Stimulated activated CD4-positive, alpha-beta T cell treated with anti-CD3 and anti-CD28 coated beads, Interleukin-4, amount 100 ng/mL, for 4 hours (primary cell): ENCODE measurements at places on chromosomes 6 and 20.

DNA sequence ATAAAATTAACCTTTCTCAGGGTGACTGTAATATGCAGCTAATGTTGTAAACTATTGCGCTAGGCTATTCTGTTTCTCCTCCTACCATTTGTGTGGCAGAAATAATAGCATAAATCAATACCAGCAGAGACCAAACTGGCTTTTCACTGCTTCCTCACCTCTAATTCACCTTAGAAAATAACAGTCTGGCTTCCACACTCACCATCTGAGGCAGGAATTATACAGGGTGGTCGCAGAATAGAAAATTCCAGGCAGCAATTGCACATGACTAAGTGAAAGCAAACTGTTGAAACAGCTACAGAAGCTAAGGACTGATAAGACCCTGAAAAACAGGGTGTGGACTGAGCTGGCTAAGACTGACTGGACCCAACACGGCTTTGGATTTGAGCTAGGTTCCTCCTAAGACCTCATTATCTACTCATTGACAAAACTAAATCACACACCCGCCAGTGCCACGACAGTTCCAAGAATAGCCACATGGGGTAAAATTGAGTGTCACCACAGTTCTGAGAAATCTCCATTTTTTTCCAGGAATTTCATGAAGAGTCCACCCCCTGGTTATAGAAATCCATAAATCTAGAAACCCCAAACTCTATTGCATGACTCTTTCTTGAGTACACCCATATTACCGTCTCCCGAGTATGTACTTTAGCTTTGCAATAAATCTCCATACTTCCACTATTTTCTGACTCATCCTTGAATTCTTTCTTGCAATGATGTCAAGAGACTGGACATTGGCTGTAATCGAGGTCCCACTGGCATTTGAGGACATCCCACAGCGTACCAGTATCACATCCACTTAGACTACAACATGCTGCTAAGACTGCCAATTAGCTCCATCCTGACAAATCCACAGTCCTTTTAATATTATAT is 60.9 kb upstream of the KCNQ5 start:
- no peak for DNase-seq

DNA sequence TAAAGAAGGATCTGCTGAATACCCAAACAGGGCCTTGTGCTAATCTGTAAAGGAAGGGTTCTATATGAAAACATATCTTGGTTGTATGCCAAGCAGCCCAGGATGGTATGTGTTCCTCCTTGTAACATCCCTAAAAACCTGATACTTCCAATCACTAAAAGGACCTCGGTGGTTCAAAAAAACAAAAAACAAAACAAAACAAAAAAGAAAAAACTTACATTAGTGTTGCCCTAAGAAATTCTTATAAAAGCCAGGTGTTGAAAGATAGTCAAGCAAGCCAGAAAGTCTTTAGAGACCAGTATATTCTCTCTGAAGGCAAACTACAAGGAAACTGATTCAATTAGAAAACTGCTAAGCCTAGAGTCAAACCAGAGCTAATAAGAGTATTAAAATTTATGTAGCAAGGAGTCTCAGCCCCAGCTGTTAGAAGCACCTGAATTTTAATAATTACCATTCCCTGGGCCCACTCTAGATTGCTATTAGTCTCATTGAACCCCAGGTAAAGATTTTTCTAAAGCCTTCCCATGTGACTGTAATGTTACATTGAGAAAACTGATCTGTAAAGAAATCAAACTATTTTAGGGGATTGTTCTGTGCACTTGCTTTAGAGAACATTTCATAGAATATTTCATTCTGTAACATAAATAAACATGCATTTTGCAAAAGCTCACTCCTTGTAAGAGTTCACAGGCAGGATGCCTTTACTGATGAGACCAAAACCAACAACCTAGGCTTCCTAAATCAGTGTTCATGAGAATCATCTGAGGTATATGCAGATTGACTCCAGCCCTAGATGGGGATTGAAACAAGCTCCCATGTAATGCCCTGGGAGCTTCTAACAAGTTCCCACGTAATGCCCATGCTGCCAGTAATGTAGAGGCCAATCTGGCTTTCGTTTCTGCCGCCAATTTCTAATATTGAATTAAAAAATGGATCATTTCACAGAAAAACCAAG is 95.2 kb upstream of the BTN3A2 start:
- DNase-seq = no peak

DNA sequence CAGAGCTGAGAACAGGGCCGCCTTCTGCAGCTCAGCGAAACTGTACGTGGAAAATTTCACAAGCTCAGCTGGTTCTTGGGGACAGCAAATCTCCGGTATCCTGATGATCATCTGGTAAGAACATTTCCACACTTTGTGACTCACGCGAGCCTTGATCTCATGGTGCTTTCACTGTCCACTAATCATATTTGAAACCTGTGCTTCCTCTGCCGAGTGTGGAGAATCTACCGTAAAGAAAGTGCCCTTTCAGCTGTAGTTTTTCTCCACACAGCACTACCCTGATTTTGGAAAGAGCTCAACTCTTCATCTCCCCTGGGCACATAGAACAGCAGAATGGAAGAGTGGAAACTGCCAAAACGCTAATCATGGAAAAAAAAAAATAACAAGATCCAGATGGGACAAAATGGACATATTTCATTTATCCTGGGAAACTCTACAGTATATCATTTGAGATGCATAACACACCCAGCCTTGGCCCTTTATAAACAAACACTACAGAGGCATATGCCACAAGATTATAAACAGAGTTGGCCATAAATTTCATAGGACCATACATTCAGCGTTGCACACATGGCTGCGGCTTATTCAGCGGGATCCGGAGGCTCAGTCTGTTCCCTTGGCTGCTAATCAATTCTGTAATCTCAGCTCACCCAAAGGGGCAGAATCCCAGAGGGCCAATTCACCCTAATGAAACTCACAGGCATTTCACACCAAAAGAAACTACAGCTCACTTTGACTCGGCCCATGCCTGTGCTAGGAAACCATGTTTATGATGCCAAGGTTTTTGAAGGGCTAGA is 434.5 kb downstream of the HDGFL1 start:
- DNase-seq = no peak

- DNase-seq = no peak
Measured at GRCh38 chr6:39561536-39562266, 163.5 kb downstream of the KIF6 start.

GRCh38 chr20:18678549-18679419 is 90.9 kb downstream of the DTD1 start:
- no peak for DNase-seq

DNA sequence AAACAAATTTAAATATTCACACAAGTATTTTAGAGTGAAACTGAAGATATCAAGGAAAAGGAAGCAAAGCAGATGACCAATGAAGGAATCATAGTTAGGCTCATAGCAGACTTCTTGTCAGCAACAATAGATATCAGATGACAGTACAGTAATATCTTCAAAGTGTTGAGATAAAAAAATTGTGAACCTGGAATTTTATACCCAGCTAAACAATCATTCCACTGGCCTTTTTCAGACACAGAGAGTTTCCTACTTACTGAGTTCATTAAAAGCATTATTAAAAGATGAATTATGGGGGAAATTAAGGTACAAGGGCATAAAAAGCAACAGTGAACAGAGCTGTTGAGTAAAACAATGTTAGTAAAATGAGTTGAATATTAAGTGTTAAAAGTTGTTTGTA is 254.6 kb downstream of the UST start:
- DNase-seq = no peak

GRCh38 chr6:139641376-139641775 is 266.9 kb upstream of the CITED2 start:
- DNase-seq = no peak

DNA sequence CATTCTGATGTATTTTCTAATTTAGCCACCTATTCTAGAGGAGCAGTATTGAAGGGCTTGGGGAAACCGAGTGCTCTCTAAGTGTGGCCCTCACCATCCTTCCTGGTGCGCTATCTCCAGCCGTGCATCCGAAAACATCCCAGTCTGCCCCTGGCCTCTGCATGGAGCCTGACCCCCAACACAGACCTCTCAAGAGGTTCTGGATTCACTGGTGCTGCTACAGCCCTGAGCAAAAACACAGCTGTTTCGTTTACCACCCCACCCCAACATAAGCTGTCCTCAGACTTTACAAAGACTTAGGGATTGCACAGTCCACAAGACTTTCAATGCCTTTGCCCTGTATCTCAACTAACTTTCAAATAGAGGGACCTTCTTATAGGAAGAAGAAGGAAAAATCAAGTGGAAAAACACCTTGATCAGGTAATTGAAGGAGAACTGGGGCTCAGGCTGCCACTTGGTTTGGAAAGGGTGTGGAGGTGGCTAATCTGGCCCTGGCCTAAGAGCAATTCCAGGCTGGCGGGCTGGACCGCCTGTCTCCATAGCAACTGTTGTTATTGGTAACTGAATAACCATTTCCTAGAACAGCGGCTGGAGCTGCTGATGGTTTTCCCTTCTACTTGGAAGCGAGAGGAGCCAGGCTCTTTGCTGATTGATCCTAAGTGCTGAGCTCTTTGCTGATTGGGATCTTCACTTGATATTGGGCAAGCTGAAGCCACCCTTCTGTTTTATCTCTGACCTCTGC is 90.2 kb upstream of the TOX2 start:
- no peak for DNase-seq

DNA sequence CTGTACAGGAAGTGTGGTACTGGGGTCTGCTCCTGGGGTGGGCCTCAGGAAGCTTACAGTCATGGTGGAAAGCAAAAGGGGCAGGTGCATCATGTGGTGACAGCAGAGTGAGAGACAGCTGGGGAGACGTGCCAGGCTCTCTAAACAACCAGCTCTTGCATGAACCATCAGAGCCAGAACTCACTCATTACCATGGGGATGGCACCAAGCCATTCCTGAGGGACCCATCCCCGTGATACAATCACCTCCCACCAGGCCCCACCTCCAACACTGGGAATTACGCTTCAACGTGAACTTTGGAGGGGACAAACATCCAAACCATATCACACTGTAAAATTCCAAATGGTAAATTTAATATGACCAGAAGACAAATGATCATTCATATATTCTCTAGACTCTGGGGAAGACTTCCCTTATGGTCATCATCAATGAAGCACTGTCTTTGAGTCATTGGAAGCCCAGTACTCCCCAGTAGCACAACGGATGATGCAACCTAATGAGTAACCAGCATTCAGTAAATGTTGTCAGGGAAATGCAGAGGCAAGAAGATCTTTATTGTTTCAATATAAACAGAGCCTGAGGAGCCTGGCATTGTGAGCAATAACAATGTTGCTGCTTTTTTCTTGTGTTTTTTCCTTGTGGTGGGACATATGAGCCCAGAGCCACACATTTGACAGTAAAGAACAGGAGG is 48.2 kb upstream of the RALY start:
- no peak for DNase-seq

DNA sequence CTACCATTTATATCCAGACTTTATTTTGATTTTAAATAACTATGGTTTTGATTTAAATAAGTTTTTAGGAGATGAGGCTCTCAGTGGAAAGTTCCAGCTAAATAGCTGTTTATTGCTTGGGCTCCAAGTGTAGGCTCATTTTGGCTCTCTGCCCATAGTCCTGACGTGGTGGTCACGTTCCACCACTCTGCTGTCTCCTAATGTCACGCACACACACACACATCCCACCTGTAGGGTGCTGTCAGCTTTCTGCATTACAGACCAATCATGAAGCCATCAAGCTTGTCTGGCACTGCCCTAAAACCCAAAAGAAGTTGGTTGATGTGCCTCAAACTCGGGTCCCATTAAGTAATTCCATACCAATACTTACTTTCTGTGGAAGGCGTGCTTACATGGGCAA is 45.4 kb downstream of the PANK2 start:
- no peak for DNase-seq

DNA sequence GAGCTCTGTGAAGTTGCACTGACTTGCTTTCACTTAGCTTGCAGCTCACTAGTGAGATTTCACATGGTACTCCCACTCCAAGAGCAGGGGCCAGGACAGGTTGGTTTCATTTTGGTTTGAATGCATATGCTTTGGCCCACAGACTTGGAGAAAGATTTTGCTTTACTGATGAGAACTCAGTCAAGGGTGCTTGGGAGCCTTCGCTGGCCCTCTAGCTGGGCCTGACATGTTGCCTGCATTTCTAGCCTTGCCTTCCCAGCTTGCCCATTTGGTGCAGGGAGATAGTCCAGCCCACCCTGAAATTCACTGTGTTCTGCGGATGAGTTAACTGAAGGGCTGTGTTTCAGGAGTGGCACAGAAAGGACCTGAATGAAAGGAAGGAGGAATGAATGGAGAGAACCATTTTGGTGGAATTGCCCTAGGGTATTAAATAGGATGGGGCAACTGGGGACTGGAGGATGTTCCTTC is 1.9 kb downstream of the SGK1 start:
- no peak for DNase-seq

DNA sequence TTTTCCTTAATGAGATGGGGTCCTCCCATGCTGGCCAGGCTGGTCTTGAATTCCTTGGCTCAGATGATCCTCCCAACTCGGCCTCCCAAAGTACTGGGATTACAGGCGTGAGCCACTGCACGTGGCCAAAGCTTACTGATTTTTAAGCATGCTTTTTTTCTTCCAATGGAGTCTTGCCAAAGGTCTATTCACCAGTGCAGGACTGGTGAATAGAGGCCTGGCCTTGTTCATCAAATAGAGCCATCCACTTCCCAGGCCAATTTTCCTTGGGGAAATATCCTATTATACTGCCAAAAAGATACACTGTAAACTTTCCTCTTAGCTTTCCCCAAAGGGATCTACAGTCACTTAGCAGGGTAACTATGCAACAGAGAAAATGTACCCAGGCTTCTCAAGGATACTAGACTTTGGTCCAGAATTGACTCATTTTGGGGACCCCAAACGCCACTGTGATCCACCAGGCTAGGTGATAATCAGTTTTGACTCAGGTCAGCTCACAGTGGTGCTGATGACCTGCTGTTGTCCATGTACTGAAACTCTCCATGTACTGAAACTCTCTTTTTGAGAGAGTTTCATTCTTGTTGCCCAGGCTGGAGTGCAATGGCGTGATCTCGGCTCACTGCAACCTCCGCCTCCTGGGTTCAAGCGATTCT is 91.8 kb downstream of the REPS1 start:
- DNase-seq = no peak

DNA sequence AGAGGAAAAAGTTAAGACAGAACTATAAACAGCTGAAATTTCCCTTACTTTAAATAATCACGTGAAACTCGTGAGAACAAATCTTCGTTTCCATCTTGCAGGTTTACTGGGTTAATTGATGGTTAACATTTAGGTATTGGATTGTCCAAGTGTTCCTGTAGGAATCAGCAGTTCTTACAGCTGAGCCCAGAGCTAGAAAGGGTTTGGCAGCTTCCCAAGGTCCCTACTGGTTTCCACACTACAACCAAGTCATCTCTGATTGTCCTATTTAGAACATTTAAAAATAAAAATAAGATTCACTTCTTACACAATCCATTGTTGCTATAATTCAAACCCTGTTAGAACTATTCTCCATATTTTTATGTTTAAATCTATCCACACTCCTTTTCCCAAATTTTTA is 15.8 kb downstream of the MPC1 start:
- no peak for DNase-seq

DNA sequence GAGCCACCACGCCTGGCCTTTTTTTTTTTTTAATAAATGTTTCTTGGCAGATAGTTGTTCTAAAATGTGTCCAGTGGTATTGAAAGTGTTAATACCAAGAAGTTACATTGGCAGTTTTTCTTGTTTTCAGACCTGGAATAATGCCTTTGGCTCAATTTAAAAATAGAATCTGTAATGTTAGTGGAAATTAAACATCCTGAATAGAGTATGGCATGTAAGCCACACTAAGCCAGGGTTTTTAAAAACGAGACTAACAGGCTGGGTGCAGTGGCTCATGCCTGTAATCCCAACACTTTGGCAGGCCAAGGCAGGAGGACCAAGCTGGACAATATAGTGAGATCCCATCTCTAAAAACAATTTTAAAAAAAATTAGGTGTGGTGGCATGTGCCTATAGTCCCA is 25.3 kb downstream of the MCM8 start:
- DNase-seq = no peak
